ENCODE measurements at places on chromosomes 6 and 20.

DNA sequence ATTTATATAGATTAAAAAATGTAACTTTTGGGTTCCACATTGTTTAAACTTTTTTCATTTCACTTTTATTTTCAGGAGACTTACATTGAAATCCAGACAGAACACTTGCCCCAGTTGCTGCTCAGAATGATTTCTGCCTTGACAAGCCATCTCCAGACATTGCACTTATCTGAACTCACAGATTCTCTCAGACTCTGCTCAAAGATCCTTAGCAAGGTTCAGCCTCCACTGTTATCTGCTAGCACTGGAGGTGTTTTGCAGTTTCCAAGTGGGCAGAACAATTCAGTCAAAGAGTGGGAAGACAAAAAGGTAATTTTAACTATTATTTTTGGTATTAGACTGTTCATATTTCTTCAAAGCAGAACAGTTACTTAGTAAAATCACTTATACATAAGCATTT lies 58.0 kb downstream of the DOP1A start:
- no peak for DNase-seq

- no peak for DNase-seq
Measured at GRCh38 chr6:5085648-5086293, 630 bp downstream of the PPP1R3G start.

GRCh38 chr6:165117121-165117520 lies 192.3 kb downstream of the C6orf118 start:
- no peak for DNase-seq

DNA sequence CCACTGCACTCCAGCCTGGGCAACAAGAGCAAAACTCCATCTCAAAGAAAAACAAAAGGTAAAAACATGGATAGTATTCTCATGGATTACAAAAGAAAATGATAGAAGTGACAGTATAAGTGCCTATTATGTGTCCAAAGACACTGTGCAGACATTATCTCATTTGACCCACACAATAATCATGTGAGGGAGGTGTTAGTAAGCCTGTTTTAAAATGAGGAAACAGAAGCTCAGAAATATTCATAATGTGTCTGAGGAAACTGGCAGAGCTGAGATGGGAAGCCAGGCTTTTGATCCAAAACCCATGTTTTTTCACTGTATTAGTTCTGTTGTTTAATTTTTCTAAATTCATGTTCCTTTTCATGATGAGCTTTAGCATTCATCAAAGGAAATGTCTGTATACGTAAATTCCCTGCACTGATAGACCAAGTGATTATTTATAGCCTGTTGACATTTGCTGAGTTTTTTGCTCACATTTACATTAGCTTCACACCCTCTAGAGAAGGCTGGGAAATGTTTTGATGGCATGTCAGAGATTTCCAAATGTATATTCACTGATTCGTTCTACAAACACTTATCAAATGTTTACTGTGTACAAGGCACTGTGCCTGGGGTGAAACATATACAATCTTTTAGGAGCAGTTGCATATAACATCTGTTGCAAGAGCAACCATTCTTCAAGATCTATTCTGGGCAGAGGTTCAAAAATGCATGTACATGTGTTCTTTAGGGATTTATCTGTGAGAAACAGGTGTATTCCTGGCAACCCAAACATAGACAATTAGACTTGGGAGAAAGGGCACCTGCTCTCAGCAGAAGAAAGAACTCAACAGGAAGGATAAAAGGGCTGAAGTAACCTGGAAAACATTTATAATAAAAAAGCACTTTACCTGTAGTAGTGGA lies 331.5 kb downstream of the SAMD5 start:
- no peak for DNase-seq

Measured in chondrocyte (in vitro differentiated cells).